D721Med (cell line): ENCODE measurements at places on chromosomes 5 and 9.

DNA sequence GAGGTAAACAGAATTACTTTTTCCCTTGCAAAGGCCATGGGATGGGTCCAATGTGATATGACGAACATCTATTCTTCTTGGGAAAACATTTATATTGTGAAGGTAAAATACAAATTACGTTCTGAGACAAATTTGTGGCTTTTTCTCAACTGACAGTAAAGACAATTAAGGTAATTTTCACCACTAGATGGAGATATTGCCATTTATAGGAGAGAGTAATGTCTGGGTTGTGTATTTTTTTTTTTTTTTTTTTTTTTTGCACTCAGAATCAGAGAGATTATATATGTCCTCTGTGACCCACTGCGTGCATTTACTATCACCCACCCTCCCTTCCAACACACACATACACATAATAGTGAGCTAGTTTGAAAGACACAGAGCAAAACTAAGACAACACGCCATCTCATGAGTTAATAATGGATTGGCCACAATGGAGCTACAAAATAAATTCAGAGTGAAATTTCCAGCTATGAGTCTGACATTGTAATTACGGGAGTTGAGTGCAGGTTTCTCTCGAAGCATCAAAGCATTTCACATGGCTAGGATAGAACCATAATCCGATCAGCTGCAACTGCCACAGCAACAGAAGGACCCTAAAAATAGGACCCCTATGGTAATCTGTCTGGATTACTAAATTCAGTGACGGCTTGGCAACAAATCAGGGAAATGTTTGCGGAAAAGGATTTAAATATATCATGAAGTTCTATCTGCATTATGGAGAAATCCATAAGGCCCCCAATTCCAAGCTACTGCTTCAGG, 49.2 kb downstream of the ANXA1 start:
- no peak for DNase-seq

- no peak for DNase-seq
Measured at GRCh38 chr9:16344343-16344742, 526.1 kb downstream of the BNC2 start.

DNA sequence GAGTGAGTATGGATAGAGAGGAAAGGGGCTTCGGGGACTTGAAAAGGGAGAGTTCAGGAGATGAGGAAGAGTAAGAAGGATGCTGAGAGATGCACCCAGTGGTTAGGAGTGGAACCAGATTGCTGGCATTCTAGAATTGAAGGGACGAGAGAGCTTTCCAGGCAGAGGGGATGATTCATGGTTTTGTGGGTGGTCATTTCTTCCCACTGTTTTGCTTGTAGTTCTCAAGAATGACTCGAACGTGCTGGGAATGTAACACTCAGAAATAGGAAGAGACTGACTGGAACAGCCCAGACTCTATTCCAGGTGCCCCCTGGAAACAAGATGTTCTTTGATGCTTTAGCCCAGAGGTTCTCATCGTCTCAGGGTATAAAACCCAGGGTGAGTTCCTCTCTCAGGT, 294.2 kb downstream of the ICE1 start:
- DNase-seq: no peak

- DNase-seq: no peak
Measured at GRCh38 chr9:34552606-34552981, 29.8 kb upstream of the ENHO start.

DNA sequence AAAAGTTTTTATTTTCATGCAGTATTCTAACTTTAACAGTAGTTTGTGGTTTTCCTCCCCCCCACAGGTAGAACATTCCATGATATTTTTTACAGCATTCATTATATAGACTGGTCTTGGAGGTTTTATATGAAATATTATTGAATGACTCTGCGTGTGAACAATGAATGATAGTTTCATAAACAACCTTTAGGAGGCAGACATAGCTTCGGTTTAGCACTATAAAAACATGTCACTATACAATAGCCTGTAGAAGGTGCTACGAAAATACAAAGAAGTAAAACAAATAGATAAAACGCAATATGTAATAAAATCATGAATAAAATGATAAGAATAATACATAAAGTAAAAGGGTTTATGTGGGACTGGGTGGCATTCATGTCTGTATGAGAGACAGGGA, 8.5 kb downstream of the KLF4 start:
- no peak for DNase-seq

GRCh38 chr5:134647750-134648424, 698 bp upstream of the SEC24A start:
- DNase-seq: no peak

GRCh38 chr9:92147030-92147851, 32.0 kb upstream of the SPTLC1 start:
- no peak for DNase-seq

DNA sequence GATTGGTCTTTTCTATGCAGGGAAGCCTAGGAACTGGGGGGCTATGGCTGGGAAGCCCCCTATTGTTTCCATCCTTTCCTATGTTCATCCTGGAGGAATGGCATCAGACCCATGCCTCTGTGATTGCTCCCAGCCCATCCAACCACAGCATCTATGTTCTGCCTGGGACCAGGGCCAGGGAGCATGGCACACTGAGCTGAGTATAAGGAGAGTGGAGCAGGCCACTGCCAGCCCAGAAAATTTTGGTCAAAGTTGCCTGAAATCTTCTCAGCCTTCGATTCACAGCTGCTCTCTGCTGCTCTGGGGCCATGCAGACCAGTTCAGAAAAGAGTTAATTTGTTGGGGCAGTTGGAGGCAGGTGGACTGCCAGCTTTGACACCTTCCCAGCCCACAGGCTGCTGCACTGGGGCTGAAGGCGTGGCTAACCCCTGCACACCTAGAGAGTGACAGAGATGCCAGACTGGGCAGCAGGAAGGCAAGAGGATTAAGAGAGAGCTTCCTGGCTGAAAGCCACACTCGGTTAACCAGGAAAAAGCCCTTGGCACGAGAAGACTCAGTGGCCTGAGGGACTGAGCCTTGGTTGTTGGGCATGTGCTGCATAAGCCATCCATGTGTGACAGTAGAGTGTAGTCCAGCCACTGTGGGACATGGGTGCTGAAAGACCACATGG, 12.1 kb downstream of the TGFBI start:
- no peak for DNase-seq

DNA sequence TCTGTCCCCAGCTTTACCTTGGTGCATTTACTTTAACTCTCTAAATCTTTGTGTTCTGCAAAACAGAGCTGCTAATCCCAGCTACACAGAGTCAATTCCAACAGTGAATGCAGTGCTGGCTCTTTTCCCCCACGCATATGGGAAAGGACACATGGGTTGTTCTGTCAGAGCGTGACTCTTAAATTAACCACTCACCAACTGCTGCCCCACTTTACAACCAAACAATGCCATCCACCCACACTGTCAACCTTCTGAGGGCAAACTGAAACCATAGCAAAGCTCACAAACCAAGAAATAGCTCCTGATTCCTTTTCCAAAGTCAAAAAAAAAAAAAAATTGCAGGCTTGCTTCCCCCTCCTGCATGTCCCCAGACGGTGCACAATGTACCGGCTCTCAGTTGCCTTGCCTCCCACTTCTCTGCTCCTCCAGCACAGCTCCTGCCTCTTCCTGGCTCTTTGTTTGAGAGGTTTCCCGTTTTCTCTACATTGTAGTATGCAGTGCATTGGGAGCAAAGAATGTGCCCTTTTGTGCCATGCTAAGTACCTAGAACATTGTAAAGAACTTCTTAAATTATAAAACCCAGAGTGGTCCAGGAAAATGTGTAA, 151.5 kb upstream of the DAPK1 start:
- DNase-seq: no peak

DNA sequence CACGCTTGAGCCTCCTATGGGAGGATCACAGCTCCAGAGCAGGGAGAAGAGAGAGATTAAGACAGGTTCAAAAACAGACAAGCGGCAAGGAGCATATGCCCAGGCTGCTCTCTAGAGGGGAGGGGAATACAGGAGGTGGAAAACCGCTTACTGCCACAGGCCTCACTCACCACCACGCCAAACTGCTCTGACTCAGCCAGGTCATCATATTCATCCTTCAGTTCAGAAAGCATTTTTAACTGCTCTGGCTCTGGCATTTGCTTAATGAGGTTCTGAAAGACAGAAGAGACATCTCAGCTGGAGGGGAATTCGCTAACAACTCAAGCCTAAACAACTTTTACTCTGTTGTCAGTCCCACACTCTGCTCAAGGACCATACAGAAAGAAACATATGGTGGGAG, 40.1 kb downstream of the PCDHGC5 start:
- DNase-seq: no peak

GRCh38 chr5:159854916-159855315, 61.4 kb upstream of the ADRA1B start:
- no peak for DNase-seq

- no peak for DNase-seq
Measured at GRCh38 chr5:5066276-5067186, 73.6 kb upstream of the ADAMTS16 start.

DNA sequence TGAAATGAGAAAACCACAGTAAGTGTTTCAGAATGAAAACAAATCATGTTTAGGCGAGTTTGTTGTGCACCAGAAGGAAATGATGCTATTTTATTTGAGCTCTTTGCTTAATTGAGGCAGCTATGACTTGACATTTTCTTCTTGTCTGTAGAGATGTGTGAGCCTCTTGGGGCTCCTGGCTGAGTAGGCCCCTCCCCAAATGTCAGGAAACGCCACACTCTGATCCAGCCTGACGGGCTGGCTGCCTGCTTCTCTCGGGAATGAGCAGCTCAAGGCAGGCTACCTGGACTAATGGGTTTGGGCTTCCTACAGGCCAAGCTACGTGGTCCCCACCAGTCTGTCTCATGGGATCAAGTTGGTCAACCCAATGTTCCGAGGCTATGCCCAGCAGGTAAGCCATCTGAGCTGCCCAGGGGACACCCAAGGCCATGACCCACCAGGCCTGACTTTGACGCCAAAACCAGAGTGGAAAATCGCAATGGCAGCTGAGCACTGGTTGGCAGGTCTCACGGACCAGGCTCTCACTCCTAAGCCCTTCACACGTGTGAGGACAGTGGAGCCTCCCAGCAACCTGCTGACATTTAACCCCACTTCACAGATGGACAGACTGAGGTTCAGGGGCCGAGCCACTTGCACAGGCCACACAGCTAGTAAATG, 29.9 kb downstream of the USP20 start:
- no peak for DNase-seq

DNA sequence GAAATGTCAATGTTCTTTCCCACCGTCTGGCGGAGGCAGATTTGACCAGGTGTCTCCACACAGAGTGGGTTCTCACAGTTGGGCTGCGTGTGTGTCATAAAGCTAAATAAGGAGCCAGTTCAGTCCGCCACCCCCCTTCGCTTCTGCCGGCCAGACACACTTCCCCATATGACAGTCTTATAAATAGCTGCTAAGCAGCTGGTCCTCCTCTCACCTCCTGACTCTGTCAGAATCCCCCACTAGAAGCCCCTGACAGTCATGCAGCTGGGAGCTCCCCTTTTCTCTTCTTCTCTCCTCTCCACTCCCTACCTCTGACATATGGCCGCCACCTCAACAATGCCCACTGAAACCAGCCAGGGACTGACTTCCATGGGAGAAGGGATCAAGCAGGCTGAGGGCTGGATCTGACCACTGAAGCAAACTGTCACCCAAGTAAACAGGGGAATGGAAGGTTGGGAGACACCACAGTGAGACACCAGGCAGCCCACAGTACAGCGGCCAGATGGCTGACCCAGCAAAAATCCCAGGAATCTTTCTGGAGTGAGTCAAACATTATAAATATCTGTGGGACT, 141.9 kb upstream of the EFNA5 start:
- DNase-seq: no peak

DNA sequence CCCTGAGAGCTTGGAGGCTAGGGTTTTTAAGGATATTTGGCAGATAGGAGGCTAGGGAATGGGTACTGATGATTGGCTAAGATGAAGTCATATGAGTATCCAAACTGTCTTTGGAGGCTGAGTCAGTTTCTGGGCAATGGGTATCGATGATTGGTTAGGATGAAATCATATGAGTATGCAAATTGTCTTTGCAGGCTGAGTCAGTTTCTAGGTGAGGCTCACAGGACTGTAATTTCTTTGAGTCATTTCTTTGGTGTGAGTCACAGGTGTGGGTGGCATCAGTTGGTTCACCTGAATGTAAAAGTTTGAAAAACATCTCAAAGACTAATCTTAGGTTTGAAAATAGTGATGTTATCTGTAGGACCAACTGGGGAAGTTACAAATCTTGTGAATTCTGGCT, 1068.0 kb downstream of the NR2F1-AS1 start:
- no peak for DNase-seq

GRCh38 chr9:134349936-134350335, 23.7 kb downstream of the RXRA start:
- DNase-seq: no peak

- no peak for DNase-seq
Measured at GRCh38 chr5:129431406-129431805, 28.7 kb upstream of the ADAMTS19 start.

GRCh38 chr5:38618154-38618553, 61.7 kb upstream of the LIFR start:
- DNase-seq: no peak

DNA sequence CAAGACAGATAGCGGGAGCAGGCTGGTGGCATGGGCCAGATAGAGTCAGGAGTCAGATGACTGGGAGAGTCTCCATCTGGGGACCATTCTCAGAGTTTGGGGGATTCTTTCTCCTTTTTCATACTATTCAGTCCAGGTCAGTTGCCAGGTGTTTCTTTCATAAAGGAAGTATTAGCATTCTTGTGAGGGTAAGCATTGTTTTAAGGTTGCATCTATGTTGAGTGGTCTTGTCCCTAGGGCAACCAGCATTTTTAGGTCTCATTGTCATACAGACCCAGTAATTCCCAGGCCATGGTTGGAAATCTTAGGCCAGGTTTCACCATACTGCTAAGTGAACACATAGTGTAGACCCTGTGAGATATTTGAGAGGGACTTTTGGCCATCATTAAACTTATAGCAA, 122.3 kb upstream of the POC5 start:
- DNase-seq: no peak

DNA sequence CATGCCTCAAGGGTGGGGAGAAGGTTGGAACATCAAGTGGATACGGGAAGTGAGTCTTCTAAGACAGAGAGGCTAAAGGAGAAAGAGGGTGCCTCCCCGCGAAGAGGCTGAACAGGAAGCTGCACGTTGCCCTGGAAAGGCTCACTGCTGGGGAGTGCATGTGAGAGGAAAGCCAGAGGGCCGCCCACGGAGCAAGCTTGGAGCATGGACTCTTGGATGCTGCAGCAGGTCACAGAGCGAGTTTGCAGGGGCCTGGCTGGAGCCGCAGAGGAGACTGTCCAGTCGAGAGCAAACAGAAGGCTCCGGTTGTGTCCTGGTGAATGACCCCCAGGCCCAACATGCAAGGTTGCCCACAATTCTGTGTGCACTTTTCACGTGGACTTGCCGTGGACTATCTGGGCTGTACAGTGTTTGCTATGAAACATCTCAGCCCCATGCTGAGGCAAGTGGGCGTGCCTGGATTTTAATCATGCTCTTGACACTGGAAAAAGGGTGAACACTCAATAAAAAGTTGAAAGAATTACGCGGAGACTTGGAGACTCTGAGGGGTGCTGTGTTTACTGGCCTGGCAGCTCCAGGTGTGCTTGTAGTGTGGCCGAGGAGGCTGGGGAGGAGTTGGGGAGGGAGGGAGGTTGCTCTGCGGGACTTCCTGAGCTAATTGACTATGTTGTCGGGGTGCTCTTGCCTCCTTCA, 54.5 kb upstream of the GARNL3 start:
- DNase-seq: no peak
